CD4-positive, alpha-beta T cell treated with Interleukin-10 for 1 hour (primary cell): ENCODE measurements at places on chromosomes 7 and 10.

DNA sequence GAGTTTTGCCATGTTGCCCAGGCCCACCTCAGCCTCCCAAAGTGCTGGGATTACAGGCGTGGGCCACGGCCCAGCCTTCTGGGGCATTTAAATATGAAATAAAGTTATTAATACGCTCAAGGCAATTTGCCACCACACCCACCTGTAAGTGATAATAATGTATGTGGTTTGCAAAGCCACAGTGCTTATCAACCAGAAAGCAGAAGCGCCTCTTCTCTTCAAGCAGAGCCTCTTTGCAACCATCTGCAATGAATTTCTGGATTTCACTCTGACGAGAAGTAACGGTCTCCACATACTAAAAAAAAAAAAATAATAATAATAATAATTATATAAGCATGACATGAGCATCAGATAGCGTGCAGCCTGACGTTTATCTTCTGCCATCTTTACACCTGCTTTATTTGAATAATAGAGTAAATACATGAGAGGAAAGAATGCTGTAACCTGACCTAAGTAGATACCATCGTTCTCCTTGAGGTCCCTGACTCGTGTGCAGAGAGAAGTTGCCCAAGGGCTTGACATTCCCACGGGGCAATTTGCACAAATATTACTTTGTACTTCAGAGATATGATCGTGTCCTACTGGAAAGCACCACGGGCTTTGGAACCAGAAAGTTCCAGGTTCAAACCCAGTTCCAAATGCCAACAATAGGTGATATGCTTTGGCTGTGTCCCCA lies 34.0 kb downstream of the BRI3 start:
- DNase-seq: no peak

DNA sequence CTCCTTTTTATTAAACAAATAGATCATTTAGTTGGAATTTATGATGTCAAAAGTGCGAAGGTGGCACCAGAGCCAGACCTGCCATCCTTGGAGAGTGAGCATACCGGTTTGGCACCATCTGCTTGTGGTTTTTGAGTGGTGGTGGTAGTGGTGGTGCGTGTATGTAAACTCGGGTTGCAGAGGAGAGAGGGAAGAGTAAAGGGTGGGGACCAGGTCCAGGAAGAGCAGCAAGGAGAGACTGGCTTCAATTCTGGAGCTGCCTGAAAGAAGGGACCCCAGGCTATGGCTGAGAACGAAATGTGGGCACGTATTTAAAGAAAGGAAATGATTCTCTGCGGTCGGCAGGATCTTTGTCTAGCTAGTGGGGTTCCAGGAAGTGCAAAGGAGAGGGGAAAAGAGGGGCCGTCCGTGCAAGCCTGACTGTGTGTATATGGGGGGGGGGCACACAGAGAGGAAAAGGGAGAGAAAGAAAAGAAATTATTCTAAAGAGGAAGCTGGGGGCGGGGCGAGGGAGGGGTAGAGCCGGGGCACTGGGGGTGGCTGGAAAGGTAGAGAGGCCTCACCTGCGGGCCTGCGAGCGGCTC lies 448 bp upstream of the GOLGA7B start:
- DNase-seq: peak; percentile 34

- no peak for DNase-seq
These were observed 478.9 kb downstream of the KCNMA1 start for GRCh38 chr10:77158666-77159065.

DNA sequence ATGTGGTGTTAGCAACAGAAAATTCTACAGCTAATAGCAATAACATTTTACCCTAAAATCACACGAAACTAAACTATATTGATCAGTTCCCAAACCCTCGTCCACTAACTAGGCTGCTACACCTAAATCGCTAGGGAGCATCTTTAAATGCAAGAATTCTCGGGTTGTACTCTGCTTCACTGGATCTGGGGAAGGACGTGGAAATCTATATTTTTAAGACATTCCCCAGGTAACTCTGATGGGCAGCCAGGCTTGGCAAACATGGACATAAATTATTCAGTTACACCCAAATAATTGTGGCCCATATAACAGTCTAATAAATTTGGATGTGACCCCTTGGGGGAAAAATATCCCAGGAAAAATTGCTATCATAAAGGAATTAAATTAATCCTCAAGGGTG lies 36.3 kb upstream of the NFE2L3 start:
- DNase-seq: no peak

DNA sequence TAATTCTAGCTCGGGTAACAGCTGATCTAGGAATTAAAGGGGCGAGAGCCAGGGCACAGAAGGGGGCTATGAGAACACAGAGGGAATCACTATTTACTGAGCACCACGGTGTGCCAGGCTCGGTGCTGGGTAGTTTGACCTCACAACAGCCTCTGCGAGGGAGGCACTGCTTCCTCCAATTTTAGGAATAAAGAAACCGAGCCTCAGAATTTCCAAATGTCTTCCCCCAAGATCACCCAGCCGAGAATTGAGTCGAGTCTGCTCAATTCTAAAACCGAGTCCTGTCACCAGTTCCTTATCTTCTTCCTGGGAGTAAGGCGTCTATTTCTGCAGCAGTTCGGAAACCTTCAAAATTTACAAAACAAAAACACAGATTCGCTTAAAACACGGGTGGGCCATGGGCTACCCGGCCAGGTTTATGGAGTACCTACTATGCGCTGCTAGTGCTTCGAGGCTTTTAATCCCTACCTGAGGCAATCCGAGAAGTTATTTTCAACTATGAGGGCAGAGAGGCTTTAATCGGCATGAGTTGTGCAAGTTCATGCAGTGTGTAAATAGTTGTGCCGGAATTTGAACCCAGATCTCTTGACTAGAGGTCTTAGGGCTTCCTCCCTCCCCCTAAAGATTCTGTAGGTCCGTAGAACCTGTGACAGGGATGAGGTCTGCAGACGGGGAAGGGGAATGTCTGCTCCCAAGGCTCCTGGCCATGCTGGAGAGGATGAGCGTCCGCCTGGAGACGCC lies 872 bp upstream of the HMX2 start:
- DNase-seq: no peak

DNA sequence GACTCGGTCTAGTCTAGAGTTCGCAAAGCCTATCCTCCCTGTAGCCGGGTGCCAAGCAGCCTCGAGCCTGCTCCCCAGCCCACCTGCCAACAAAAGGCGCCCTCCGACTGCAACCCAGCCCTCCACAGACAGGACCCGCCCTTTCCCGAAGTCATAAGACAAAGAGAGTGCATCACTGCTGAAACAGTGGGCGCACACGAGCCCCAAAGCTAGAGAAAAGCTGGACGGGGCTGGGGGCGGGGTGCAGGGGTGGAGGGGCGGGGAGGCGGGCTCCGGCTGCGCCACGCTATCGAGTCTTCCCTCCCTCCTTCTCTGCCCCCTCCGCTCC lies 622 bp upstream of the COL1A2 start:
- DNase-seq: no peak

GRCh38 chr10:78185693-78186055 lies 152.0 kb downstream of the RPS24 start:
- DNase-seq: no peak

GRCh38 chr10:14485986-14486385 lies 155.3 kb upstream of the FRMD4A start:
- DNase-seq: no peak

DNA sequence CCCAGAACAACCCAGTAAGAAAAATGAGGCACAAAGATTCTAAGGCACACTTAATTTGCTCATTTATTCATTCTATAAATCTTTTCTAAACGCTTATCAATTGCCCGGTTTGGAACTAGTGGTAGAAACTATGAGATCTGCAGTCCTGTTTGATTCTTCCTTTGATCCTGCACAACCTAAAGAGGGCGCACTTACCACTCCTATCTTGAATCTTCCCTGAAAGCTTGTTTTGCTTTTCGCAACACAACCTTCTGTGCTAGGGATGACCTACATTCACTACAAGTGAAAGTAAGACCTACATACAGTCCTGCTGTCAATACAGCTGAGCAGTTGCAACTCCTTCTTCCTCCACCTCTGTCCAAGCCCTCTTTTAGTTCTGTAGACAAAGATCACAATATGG lies 12.6 kb upstream of the ARL4A start:
- peak; percentile 80 for DNase-seq

- DNase-seq: peak; percentile 5
These were observed 81.8 kb upstream of the CREB5 start for GRCh38 chr7:28330384-28331070.

DNA sequence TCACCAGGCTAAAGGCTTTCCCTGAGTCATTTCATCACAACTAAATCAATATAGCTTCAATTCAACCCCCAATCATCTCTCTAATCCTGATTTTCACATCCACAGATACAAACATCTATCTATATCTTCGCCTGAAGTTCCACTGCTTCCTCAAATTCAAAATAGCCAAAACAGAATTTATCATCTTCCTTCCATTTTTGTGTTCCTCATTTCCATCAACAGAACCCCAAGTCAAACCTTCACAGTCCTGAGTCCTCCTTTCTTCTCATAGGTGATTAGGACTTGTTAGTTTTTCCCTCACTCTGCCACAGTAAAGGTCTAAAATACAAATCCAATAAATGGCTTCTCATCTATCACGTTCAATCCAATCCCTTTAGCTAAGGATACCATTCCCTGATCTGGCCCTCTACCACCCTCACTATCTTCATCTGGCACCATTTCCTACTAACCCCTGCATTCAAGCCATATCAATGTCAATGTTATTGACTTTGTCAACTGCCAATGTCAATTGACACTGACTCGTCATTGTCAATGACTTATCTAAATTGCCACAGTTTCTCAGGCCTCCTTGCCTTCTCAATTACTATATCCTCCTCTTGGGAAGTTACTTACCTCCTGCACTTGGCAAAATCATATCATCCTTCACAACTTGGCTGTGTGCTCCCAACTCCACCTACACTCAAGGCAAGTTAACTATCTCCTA lies 2.6 kb downstream of the HYCC1 start:
- DNase-seq: no peak

- DNase-seq: no peak
These were observed 61.8 kb downstream of the SND1 start for GRCh38 chr7:127713758-127714157.

- DNase-seq: no peak
These were observed 105.0 kb upstream of the DGKB start for GRCh38 chr7:15007507-15007906.

DNA sequence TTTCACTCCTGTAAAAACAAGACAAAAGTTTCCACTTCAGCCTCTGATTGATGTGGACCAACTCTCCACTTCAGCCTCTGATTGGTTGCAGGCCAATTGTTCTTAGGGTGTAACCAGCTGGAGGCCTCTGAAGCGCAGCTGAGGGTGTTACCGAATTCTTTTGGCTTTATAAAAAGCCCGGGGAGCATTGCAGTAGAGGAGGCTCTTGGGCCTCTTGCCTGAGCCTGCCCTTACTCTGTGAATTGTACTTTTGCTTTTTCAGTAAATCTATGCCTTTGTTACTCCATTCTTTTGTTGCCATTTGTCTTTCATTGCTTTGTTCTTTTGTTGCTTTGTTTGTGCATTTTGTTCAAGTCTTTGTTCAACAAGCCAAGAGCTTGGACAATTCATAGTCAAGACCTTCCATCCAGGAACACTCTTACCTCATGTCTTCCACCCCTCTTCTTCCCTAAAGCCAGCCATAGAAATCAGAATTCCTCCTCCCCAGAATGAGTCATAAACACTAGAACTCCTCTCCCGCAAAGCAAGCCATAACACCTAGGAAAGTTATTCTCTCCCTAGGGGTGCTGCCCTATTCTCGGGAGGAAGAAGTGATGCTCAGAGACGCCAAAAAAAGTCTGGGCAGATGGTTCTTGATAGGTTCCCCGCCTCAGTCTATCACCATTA lies 53.5 kb upstream of the ARMC3 start:
- DNase-seq: no peak
